Caki2 (cell line): ENCODE measurements at places on chromosomes 3 and 15. TPM values are rescaled to one million over a fixed set of nuclear protein-coding genes. Genes with fewer than 3 reads are reported as not detected.

Gene CFAP44
- total RNA-seq, result not detected in 2 replicates

Gene NANOGP8
- not detected in 2 replicates for total RNA-seq

Gene CIP2A
- total RNA-seq, result 13.2 and 16.7 TPM in 2 replicates

Gene CD86
- not detected in 2 replicates for total RNA-seq

Gene DPPA2
- total RNA-seq, result 0.51 TPM in 1 of 2 replicates, not detected in the other

Gene RTP3
- total RNA-seq, result not detected in 2 replicates

Gene RABL3
- 3.8 and 8.1 TPM in 2 replicates for total RNA-seq

Gene MESP1
- 2.1 and 4.7 TPM in 2 replicates for total RNA-seq

Gene ZSCAN2
- 11.0 and 15.9 TPM in 2 replicates for total RNA-seq

Gene P3H2
- total RNA-seq, result 152 and 185 TPM in 2 replicates

Gene NDUFB5
- total RNA-seq, result 271 and 320 TPM in 2 replicates

Gene KNL1
- 9.9 and 19.8 TPM in 2 replicates for total RNA-seq

Gene CACNA2D3
- 4.1 and 6.1 TPM in 2 replicates for total RNA-seq

Gene CMTM8
- total RNA-seq, result 1.1 and 3.2 TPM in 2 replicates

Gene ST8SIA2
- total RNA-seq, result not detected in 2 replicates

Gene RHOV
- 0.23 and 0.51 TPM in 2 replicates for total RNA-seq

Gene PXYLP1
- total RNA-seq, result 4.1 and 4.5 TPM in 2 replicates

Gene CEMIP
- not detected in 2 replicates for total RNA-seq

Gene IL12A
- 3.9 and 5.2 TPM in 2 replicates for total RNA-seq

Gene JMJD7
- total RNA-seq, result 2.8 TPM in 1 of 2 replicates, not detected in the other

Gene CILP
- total RNA-seq, result not detected in 2 replicates

Gene BMF
- 0.23 and 1.8 TPM in 2 replicates for total RNA-seq

Gene SI
- not detected in 2 replicates for total RNA-seq

Gene GOLGA8M
- 0.74 TPM in 1 of 2 replicates, not detected in the other for total RNA-seq

Gene GRK7
- total RNA-seq, result not detected in 2 replicates

Gene PFN2
- 339 and 354 TPM in 2 replicates for total RNA-seq

Gene NR2C2
- 3.1 TPM in 2 replicates for total RNA-seq

Gene CNTN3
- not detected in 2 replicates for total RNA-seq

Gene MYLK
- 28.8 and 34.2 TPM in 2 replicates for total RNA-seq

Gene SPTBN5
- not detected in 2 replicates for total RNA-seq

Gene GOLGA8S
- total RNA-seq, result 0.32 TPM in 1 of 2 replicates, not detected in the other

Gene CCRL2
- not detected in 2 replicates for total RNA-seq

Gene SNTN
- total RNA-seq, result not detected in 2 replicates

Gene CRYBG3
- total RNA-seq, result 2.0 and 3.2 TPM in 2 replicates

Gene DAZL
- total RNA-seq, result not detected in 2 replicates

Gene GADL1
- total RNA-seq, result not detected in 2 replicates

Gene ITIH3
- not detected in 2 replicates for total RNA-seq

Gene CYP1A2
- total RNA-seq, result not detected in 2 replicates

Gene OR4M2
- total RNA-seq, result not detected in 2 replicates
